Osteoblast (primary cell): ENCODE measurements at places on chromosomes 1 and 21. TPM values are rescaled to one million over a fixed set of nuclear protein-coding genes. Genes with fewer than 3 reads are reported as not detected.

GRCh38 chr1:196678510-196678884 lies 26.7 kb downstream of the CFH start:
- H3K27ac ChIP-seq: no peak overlapping the region
- DNase-seq: no peak
- H3K4me3 ChIP-seq: no peak overlapping the region
- peaks cover 11% of the 10 kb centered on the region for H3K4me1 ChIP-seq
- H3K36me3 ChIP-seq: no peaks in the 10 kb centered on the region

- no peak for DNase-seq
- peaks cover 22% of the 10 kb centered on the region for H3K36me3 ChIP-seq
- H3K27me3 ChIP-seq: no peaks in the 10 kb centered on the region
- H3K27ac ChIP-seq: no peak overlapping the region
- H3K4me1 ChIP-seq: no peaks in the 10 kb centered on the region
Measured at GRCh38 chr21:29368906-29369305, 70.2 kb downstream of the BACH1 start.

DNA sequence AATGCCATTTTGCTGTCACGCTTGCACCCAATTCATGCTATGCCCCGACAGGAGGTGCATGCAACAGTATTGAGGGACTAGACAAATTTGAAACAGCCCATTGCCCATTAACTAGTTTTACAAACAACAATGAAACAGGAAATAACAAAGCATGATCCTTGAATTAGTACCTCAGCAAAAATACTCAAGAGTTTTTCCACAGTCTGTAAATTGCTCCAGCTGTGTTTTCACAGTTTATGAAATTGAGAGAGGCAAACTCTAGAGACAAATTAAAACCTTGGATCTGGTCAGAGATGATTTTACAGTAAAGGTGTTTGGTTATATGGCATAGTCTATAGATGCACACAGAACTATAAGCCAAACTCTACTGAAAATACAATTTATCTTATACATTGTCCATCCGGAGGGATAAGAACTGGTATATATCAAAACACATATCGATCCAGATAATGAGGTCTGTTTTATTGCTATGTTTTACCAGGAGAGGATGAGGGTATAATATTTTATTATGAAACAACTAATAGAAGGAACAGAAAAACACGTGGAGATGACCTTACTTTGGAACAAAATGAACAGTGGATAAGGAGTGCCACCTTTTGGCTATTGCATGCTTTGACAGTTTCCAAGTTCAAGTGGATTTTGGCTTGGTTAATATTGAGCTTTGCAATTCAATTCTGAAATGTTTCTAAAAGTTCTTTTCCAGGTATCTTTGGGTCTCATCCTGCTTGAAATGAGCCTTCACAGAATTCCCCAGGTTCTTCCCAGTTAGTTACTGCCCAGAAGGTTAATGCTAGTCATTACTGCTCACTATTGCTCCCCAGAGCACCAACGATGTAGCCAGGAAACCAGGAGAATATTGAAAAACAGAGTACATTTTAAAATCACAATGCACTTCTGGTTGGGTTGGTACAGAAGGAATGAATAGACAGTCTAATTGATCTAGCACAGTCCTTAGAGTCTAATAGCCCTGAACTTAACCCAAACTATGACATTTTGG lies 45.7 kb downstream of the ZC3H11B start:
- H3K27ac ChIP-seq: no peak overlapping the region
- peaks cover 4% of the 10 kb centered on the region for H3K27me3 ChIP-seq
- no peak overlapping the region for H3K4me3 ChIP-seq
- no peaks in the 10 kb centered on the region for H3K36me3 ChIP-seq
- peaks cover 2% of the 10 kb centered on the region for H3K4me1 ChIP-seq

The RHOU gene
- under 0.01 and 0.72 TPM in 2 replicates for total RNA-seq

- no peaks in the 10 kb centered on the region for H3K36me3 ChIP-seq
- H3K4me3 ChIP-seq: no peak overlapping the region
- DNase-seq: no peak
- H3K27ac ChIP-seq: no peak overlapping the region
- no peaks in the 10 kb centered on the region for H3K4me1 ChIP-seq
Measured at GRCh38 chr1:102184477-102184876, 187.8 kb upstream of the OLFM3 start.

DNA sequence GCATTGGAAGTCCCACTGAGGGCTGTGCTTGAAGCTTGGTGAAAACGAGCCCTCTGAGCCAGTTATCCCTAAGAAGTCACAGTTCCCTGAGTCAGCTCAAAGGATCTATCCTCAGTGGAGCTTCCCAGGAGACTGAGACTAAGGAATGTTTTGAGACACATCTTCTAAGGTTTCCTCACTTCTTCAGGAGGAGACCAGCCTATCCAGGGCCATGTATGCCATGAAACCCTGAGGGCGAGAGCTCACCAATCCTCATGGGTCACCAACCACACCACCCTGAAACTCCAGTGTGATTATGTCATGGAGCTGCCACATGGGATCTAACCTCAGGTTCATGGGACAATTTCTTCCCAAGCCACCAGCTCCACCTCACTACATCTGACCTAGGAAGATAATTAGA lies 7.6 kb upstream of the TIE1 start:
- peaks cover 3% of the 10 kb centered on the region for H3K27me3 ChIP-seq
- no peak overlapping the region for H3K4me3 ChIP-seq
- H3K4me1 ChIP-seq: peaks cover 22% of the 10 kb centered on the region

GRCh38 chr1:232305050-232305449 lies 324.9 kb downstream of the SIPA1L2 start:
- no peak overlapping the region for H3K4me3 ChIP-seq
- H3K4me1 ChIP-seq: no peaks in the 10 kb centered on the region
- DNase-seq: no peak
- H3K36me3 ChIP-seq: no peaks in the 10 kb centered on the region

DNA sequence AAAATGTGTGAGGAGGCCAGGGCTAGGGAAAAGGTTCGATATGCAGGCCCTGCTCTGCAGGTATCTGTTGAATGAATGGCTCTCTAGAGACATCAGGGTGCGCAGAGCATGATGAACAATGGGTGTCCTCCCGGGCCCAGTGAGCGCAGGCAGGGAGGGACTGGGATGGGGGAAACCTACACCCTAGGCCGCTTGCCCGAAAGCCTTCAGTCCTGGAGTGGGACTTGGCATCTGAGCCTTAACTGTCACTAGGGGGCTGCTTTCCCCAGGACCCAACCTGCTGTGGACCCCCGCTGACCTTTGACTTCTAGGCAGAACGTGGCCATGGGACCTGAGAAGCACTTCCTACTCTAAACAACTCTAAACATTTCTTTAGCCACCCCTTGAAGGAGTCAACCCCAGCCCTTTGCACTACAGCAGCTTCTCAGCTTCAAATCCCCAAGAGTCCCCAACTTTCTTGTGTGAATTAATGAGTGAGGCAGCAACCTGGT lies 444 bp upstream of the MAP3K6 start:
- peaks cover 11% of the 10 kb centered on the region for H3K4me1 ChIP-seq
- peaks cover 15% of the 10 kb centered on the region for H3K36me3 ChIP-seq
- peak overlapping the region; percentile 85 for H3K4me3 ChIP-seq
- DNase-seq: no peak
- H3K27ac ChIP-seq: no peak overlapping the region
- H3K27me3 ChIP-seq: no peaks in the 10 kb centered on the region

GRCh38 chr1:235068158-235069121 lies 60.2 kb downstream of the TOMM20 start:
- peak overlapping the region; percentile 97 for H3K27ac ChIP-seq
- peak; percentile 72 for DNase-seq
- H3K4me1 ChIP-seq: peaks cover 37% of the 10 kb centered on the region
- H3K4me3 ChIP-seq: peak overlapping the region; percentile 7
- H3K27me3 ChIP-seq: no peaks in the 10 kb centered on the region

DNA sequence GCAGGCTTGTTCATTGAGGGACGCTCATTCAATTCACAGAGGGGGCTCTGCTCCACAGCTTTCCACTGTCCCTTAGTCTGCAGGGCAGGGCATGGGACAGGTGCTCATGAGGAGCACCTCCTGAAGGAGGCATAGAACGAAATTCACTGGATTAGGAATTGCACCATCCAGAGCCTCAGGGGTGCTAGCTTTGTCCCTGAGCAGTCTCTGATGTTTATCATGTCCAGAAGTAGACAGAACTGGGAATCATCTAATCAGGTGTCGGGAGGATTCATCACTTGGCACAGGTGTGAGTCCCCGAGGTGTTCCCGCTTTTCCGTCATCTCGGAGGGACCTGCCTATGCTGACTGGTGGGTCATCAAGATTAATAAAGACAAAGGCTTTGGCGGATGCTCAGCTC lies 321.4 kb downstream of the AJAP1 start:
- no peak overlapping the region for H3K27ac ChIP-seq
- H3K36me3 ChIP-seq: no peaks in the 10 kb centered on the region
- no peak for DNase-seq

The HPCAL4 gene
- total RNA-seq: not detected in 2 replicates

The ATP1A2 gene
- total RNA-seq: 0.72 and 1.2 TPM in 2 replicates

DNA sequence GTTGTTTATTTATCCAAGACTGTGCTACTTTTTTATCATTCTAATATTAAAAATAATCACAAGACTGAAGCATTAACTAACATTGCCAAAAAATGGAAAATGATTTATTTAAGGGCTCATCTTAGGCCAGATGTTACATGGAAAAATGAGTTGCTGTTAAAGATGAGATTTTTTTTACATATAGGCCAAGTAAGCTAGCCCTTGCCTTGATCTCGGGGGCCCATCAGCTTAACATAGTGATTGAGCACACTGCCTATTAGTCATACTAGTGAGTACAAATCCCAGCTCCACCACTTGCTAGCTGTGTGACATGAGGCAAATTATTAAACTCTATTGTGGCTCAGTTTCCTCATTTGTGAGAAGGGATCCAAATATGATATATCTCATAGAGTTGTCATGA lies 275.9 kb upstream of the SNX7 start:
- no peaks in the 10 kb centered on the region for H3K27me3 ChIP-seq
- peaks cover 31% of the 10 kb centered on the region for H3K4me1 ChIP-seq
- no peak overlapping the region for H3K27ac ChIP-seq
- no peak for DNase-seq
- H3K4me3 ChIP-seq: no peak overlapping the region

DNA sequence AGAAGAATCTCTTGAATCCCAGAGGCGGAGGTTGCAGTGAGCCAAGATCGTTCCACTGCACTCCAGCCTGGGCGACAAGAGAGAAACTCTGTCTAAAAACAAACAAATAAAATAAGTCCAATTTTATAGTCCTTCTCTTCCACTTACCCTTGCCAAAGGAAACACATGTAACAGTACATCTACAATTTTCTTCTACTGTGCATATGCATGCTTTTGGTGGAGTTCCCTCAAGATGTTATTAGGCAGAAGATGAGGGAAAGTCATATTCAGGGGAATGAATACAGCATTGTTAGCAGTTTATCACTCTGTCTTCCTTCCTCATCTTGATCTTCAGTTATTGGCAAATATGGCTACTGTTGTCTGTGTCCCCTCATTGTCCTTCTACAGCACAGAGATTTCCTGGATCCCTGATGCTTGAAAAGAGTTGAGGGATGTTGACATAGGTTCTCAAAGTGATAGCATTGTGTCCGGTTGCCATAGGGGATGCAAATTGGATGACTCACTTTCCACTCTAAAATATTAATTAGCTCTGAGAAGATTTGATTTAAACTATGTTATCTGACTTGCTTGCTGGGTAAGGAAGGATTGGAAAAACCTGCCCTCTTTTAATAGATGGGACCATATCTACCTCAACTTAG lies 1173.6 kb downstream of the KCNT2 start:
- no peaks in the 10 kb centered on the region for H3K27me3 ChIP-seq
- H3K36me3 ChIP-seq: no peaks in the 10 kb centered on the region
- no peak overlapping the region for H3K4me3 ChIP-seq
- no peak for DNase-seq
- no peak overlapping the region for H3K27ac ChIP-seq

DNA sequence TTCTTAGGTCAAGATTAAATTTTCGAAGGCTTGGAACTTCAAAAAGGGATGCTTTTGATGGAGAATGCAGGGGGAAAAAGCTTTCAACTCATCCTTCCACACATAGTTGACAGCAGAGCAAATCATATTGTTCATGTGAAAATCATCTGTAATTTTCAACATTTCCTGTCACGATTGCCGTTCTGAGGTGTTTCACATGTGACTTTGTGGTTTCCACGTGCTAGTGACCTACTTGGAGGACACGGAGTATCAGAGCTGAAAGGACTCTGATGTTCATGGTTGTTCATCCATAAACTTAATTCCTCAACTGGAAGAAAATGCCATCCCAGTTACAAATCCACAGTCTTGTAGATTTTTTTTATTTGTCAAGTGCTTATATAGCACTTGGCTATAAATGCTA lies 79.1 kb downstream of the ZP4 start:
- H3K27me3 ChIP-seq: no peaks in the 10 kb centered on the region
- H3K4me3 ChIP-seq: no peak overlapping the region
- no peak overlapping the region for H3K27ac ChIP-seq
- no peak for DNase-seq
- H3K4me1 ChIP-seq: no peaks in the 10 kb centered on the region
- H3K36me3 ChIP-seq: no peaks in the 10 kb centered on the region

The VWA5B1 gene
- not detected in 2 replicates for total RNA-seq

The ZNF695 gene
- 0.72 and 1.2 TPM in 2 replicates for total RNA-seq

DNA sequence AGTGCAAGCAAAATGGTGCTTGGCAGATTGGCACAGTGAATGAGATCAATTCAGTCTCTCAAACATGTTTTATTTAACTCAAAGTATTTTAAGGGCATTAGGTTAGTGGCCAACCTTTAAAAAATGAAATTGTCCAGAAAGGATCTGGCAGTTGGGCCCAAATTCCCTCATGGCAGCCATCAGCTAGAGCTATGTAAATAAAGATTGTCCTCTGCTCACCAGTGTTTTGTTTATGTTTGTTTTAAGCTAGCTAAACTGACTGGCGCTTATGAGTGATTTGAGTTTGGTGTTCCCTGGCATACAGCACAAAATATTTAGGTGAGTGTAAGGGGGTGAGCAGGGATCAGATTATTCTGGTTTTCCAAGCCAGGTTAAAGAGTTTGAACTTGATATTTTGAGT lies 18.1 kb downstream of the HDAC1 start:
- H3K27ac ChIP-seq: no peak overlapping the region
- peaks cover 9% of the 10 kb centered on the region for H3K36me3 ChIP-seq
- no peak overlapping the region for H3K4me3 ChIP-seq

GRCh38 chr1:93659822-93660503 lies 21.7 kb downstream of the BCAR3 start:
- H3K36me3 ChIP-seq: peaks cover 14% of the 10 kb centered on the region
- H3K27ac ChIP-seq: peak overlapping the region; percentile 22
- peaks cover 52% of the 10 kb centered on the region for H3K4me1 ChIP-seq
- H3K4me3 ChIP-seq: no peak overlapping the region
- H3K27me3 ChIP-seq: no peaks in the 10 kb centered on the region
- no peak for DNase-seq

GRCh38 chr21:43854773-43855633 lies 10.0 kb upstream of the AGPAT3 start:
- H3K36me3 ChIP-seq: no peaks in the 10 kb centered on the region
- H3K27ac ChIP-seq: no peak overlapping the region
- H3K4me1 ChIP-seq: no peaks in the 10 kb centered on the region
- peaks cover 9% of the 10 kb centered on the region for H3K27me3 ChIP-seq
